Ecto neural progenitor cell (in vitro differentiated cells): ENCODE measurements at places on chromosomes 3 and 15.

DNA sequence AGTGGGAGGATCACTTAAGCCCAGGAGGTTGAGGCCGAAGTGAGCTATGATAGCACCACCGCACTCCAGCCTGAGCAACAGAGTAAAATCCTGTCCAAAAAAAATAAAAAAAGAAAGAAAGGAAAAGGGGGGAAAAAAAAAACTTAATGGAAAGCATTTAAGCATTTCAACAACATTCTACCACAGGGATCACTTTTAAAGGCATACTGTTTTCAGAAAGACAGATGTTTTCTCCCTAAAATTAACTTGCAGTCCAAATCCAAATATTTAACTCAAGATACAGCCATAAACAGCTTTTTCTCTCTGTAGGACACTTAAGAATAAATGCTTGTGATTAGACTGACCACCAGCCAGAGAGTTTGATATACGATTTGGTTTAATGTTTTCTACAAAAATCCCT is 141.0 kb downstream of the MAGI1 start:
- DNase-seq = no peak

DNA sequence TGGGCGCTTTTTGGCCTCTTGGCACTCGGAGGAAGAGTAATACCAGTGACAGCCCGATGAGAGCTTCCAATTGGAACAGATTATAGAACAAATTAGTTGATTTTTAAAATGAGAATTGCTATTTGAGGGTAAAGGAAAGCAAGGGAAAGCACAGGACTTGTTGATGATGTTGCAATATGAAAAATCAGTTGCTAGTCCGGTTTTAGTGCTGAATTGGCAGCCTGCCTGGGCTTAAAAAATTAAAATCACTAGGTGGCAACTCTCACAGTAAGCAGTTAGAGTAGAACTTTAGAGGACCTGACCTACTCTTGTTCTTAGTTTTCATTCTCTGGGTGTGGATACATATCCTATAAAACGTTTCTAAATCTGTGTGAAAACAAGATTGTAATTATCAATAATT is 2.1 kb upstream of the SCAANT1 start:
- no peak for DNase-seq

- DNase-seq = no peak
Observed at GRCh38 chr3:138933981-138934691, 12.8 kb downstream of the FOXL2 start.

DNA sequence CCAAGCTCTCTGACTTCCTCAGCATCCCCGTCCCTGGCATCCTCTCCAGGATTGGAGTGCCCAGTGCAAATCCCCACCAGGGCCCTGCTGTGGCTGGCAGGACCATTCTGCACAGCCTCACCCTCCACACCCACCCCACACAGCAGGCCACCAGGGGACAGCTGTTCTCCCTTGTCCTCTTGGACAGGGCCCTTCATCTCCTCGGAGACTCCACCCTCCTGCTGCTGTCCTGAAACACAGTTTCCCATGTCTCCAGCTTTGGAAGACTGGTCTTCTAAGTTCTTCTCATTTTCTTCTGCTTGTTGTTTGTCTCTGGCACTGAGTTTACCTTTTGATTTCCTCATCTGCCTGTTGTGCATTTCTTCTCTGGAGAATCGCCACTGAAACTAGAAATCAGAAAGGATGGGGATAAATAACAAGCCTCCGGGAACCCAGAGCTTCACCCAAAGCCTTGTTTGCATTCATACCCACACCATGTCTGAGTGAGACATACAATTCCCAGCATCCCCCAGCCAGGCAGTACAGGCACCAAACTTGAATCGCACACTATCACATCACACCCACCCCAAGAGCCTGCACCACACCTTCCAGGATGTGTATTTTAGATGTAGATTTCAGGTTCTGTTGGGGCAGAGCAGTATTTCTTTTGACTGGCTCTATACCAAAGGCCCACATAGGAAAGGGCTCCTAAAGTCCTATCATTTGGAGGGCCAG is 52.0 kb downstream of the OXNAD1 start:
- DNase-seq = no peak

DNA sequence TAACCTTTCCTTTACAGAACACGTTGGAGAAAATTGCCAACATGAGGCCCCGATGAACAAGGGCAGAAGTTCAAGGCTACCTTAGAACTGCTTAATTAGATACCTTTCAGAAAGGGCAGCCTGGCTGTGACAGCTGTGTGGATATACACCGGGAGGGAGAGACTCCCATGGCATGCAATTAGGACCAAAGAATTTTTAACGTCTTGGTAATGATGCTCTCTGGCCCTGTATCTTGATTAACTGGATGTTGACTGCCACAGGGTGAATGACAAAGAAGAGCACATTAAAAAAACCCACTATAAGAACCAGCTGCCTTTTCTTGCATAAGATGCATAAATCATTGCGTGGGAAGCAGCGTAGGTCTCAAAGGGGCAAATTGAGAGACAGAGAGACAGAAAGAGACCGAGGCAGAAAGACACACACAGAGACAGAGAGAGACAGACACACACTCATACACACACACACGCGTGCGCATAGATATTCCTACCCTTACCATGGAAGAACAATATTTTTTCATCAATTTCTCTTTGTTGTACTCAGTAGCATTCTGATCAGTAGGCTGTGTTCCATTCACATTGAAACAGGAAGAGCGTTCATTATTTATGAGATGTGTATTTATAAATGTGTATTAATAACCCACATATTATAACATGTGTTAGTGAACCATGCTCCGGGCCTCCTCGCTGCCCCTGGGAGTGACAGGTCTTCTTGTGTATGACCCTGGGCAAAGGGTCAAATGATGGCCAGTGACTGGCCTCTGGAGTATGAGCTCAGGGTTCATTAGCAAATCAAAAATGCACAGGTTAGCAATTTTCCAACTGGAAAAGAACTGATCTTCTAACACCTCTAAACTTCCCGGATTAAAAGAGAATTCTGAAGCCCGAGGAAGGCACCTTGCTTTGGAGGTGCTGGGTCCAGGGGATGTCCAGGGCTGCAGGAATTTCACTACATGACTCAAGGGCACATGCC is 118.8 kb downstream of the NSMCE3 start:
- DNase-seq = no peak

DNA sequence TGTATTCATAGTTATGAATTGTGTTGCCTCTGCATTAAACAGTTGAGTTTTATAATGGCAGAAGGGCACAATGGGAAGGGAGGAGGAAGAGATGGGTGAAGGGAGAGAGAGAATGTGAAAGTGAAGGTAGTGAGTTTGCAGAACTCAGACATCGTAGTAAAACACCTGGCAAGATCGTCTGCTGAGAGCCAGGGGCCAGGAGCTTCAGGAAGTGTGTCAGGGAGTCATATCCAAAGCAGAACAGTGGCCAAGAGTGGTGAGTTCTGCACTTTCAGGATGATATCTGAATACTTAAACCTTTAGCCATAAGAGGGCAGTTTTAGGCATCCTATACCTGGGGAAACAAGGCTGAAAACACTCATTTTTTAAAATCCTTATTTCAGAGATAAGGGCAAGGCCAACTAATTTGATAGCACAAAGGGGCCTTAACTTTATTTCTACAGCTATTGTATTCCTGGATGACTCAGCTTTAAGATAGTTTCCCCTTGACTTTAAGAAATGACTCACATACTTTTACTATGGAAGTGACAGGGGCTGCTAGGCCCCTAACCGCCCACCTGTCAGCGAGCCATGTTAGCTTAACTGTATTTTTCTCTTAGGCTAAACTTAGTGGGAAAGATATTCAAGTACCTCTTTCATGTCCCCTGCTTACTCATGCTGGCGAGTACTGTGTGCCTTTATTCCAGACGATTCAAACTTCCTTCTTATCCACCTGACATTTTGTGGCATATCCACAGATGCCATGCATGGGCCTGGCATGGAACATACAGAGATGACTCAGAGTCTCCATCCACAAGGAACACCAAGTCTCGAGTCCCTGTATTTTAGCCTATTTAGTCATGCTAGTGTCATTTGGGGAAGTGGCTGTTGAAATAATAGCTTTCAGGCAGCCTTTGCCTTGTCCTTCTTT is 53.9 kb downstream of the RLBP1 start:
- DNase-seq = no peak

GRCh38 chr15:55969582-55969981 is 23.8 kb downstream of the NEDD4 start:
- DNase-seq = no peak

GRCh38 chr15:60323322-60323721 is 74.5 kb downstream of the ANXA2 start:
- DNase-seq = no peak

- no peak for DNase-seq
Observed at GRCh38 chr3:67599821-67600220, 54.6 kb downstream of the SUCLG2 start.

- DNase-seq = peak; percentile 49
Observed at GRCh38 chr15:43105077-43105736, 631 bp downstream of the UBR1 start.

GRCh38 chr15:40310001-40310959 is 2.5 kb upstream of the PLCB2 start:
- DNase-seq = peak; percentile 86

DNA sequence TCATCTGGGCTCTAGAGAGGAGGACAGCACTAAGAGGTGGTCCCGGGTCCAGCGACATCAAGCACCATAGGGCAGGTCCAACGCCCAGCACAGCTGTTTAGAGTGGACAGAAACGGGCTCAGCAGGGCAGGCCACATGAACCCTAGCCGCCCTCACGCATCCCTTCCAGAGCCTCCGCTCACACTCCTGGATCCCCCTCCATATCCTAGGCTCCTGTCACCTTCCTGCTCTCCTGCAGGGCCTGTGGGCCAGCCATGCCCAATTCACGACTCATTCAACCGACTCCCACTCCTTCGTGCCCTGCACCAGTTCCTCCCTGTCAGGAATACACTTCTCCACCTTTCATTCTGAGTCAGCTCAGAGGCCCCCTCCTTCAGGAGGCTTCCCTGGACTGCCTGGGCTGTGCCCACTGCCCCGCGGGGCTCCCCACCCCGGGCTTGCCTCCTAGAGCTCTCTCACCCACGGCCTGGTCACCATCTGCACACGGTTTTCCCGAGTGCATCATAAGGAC is 90.2 kb downstream of the LINGO1 start:
- no peak for DNase-seq

DNA sequence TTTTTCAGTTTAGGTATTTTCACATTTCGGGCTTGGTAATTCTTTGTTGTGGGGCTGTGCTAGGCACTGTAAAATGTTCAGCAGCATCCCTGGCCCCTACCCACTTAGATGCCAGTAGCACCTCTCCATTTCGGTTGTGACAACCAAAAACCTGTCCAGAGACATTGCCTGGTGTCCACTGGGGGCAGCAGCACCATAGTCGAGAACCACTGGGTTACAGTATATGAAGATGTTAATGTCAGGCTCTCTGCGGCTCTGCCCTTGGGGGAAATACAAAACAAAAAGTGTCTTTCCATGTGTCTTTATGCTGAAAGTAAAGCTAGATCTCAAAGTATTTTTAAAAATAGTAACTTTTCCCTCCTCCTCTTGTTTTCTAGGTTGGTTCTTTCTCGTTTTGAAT is 177.2 kb downstream of the ITPR1 start:
- no peak for DNase-seq

GRCh38 chr3:8663177-8664061 is 18.8 kb upstream of the SSUH2 start:
- peak; percentile 82 for DNase-seq
